ENCODE measurements at places on chromosomes 4 and X.

GRCh38 chrX:40727581-40728252, 7.6 kb downstream of the MED14 start:
- no peak for DNase-seq

- DNase-seq, result no peak
Observed at GRCh38 chrX:71292669-71293365, 8.7 kb upstream of the ITGB1BP2 start.

GRCh38 chr4:39504538-39504937, 22.7 kb downstream of the UGDH start:
- no peak for DNase-seq

GRCh38 chr4:74658116-74658515, 136.2 kb downstream of the BTC start:
- DNase-seq, result no peak

DNA sequence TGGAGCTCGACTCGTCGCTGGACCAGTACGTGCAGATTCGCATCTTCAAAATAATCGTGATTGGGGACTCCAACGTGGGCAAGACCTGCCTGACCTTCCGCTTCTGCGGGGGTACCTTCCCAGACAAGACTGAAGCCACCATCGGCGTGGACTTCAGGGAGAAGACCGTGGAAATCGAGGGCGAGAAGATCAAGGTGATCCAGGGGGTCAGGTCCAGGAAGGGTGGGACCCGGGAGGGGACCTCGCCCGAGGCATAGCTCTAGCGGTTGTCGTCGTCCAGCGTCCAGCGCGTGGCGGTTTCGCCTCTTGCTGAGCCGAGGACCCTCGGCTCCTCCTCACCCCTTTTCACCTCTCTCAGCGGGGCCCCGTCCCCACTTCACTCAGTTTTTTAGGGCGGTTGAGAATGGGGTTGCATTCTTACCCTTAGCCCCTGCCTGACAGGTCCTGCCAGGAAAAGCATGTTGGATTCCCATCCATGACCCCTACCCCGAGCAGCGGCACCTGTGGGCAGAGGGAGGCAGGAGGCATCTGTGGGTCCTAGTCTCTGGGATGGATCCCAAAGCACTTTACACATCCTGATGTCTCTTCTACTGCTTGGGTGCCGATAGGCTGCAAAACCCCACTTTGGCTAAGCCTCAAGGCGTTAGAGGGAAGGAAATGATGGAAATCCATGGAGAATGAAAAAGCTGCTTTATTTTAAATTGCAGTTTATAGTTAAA, 524 bp downstream of the RAB33A start:
- peak; percentile 14 for DNase-seq

GRCh38 chrX:10033375-10034007, 66.3 kb downstream of the CLDN34 start:
- DNase-seq, result no peak

- no peak for DNase-seq
Observed at GRCh38 chr4:52914051-52914605, 52.0 kb downstream of the RASL11B start.

- no peak for DNase-seq
Observed at GRCh38 chr4:174119051-174119450, 164.4 kb downstream of the FBXO8 start.

DNA sequence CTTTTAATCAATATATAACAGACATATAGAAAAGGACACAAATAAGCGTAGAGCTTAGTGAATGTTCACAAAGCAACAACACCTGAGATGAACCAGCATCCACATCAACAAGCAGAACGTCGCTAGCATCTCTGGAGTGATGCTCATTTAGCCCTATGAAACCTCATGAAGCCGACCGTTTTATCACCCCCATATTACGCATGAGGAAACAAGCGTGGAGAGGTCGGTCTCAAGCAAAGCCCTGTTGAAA, 524 bp upstream of the RPS3A start:
- no peak for DNase-seq

DNA sequence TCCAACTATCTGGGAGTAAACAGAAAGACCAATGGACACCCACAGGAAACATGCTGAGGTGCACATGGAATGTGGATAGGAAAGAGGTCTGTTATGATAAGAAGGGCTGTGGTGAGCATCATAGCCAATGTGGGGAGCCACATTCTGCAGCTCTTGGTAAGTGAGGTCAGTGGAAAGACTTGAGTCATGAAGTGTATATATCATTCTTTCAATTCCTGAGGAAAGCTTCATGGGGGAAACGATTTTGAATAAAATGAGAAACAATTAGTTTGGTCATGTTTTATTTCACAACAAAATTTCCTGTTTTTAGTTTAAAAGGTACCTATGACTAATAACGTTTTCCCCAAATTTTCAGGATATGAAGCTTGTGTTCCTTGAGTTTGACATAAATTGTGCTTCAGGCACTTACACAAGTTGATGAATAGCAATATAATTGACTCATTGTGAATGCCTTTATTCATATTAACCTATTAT, 41.4 kb upstream of the RASSF6 start:
- no peak for DNase-seq

- DNase-seq, result peak; percentile 60
Observed at GRCh38 chr4:42750091-42750490, 93.2 kb upstream of the ATP8A1 start.

DNA sequence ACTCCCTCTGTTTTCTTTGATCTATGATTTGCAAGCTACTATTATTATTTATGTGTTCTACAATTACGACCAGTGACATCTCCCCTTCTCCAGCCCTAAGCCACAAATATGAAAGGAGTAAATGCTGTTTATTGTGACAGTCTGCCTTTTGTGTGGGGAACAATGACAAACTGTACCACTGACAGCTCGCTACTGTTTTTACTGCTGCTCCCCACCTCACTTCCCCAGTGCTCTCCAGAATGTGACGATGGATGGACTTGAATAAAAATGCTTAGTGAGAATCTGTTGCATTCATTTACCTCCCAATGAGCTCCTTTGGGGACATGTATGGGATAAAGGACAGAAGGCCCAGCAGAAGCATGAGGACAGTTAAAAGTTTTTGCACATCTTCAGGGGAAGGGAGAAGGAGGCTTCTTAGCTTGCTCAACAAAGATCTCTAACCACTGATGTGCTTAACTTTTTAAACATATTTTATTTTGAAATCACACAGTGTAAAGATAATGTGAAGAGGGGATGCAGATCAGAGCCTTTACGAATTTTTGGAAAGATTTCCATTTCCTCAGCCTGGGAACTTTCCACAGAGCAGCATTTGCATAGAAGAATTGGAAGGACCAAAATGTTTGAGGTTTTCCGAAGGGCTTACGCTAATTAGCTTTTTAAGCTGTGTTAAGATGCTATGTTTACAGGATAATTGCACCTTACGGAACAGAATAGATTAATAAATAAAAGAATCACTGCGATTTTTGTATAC, 485.1 kb upstream of the TENM3 start:
- DNase-seq, result no peak

GRCh38 chr4:96102541-96103026, 262.7 kb downstream of the PDHA2 start:
- no peak for DNase-seq

GRCh38 chr4:166896254-166896653, 338.0 kb downstream of the SPOCK3 start:
- DNase-seq, result no peak

DNA sequence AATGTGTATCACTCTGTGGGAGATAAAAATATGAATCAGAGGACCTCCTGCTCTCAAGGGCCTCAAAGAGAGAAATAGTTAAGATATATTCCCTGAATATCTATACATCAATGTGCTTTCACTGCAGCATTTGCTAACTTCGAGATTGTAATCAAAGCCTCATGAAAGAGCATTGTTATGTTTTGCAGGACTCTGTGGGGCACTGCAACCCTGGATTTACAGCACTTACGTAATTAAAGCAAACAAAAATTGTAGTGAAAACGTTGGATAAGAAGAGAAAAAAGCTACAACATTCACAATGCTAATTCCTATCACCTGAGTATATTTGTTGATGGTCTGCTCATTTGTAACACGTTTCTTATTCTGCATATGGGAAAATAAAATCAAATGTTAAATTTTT, 48.0 kb downstream of the ETNPPL start:
- DNase-seq, result no peak

GRCh38 chrX:3711331-3711917, 2.0 kb downstream of the PRKX start:
- no peak for DNase-seq

GRCh38 chr4:153792618-153793247, 3.9 kb upstream of the SFRP2 start:
- DNase-seq, result no peak

DNA sequence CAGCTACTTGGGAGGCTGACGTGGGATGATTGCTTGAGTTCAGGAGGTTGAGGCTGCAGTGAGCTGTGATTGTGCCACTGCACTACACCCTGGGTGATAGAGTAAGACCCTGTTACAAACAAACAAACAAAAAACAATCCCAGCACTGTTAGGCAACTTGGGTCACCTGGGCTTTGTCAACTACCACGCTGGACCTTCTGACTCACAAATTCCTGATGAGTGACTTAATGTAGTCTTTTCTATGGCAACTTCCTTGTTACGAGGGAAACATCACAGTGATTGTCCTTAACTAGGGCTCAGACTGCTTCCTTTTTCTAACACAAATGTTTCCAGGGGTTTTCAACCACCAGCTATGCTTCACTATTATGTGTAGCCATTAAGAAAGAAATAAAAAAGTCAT, 128.8 kb upstream of the GPC4 start:
- DNase-seq, result no peak

- DNase-seq, result no peak
Observed at GRCh38 chr4:81482326-81482725, 10.6 kb upstream of the RASGEF1B start.

GRCh38 chr4:80197601-80198440, 518 bp downstream of the PRDM8 start:
- DNase-seq, result peak; percentile 72

GRCh38 chrX:132504417-132504816, 15.6 kb upstream of the MBNL3 start:
- no peak for DNase-seq

DNA sequence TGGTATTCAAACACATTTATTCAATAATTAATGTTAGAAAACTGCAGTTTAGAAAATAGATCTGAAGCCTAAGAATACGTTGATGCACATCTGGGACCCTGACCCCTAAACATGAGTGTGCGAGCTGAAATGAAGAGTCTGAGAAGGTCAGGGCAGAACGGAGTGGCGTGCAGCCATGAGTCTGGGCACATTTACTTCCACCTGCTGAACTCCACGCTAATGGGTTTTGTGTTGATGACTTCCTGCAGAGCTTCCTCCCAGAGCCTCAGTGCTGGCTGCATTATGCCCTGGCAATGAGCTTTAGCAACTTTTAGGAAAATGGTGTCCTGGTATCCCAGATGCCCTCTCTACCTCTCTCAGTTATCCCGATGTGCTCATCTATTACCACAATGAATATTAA, 53.1 kb downstream of the FAM114A1 start:
- no peak for DNase-seq

DNA sequence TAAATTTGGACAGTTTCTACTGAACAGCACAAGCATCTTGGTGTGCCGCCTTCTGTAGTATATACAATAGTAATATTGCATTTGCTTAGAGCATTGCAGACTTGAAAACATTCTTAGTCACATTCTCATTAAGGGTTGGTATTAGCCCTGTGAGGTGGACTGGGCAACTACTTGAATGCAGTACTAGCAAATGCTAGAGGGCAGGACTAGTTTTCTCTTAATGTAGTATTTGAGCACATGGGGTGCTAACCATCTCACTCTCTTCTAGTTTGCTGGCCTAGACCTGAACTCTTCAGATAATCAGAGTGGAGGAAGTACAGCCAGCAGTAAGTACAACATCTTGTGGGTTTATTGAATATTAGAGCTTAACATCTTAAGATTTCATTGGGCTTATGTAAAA, 3.2 kb downstream of the DDX3X start:
- no peak for DNase-seq

DNA sequence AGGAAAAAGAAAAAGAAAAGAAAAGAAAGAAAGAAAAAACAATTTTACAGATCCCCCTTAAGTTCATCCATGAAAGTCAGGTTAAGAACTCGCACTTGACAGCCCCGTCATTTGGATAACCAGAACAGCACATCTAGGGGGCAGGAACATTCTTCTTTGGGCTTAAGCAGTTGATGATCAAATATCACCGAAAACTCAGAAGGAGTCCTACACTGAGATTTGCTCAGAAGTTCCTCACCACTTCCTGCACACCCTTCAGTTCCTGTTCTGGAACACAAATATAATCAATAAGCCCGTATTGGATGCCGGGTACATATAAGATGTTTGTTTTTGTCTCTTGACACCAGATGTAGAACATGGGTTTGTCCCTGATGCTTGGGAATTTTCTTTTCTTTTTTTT, 14.7 kb downstream of the NLGN3 start:
- DNase-seq, result no peak

GRCh38 chrX:31272472-31272775, 200.6 kb upstream of the FTHL17 start:
- DNase-seq, result no peak

DNA sequence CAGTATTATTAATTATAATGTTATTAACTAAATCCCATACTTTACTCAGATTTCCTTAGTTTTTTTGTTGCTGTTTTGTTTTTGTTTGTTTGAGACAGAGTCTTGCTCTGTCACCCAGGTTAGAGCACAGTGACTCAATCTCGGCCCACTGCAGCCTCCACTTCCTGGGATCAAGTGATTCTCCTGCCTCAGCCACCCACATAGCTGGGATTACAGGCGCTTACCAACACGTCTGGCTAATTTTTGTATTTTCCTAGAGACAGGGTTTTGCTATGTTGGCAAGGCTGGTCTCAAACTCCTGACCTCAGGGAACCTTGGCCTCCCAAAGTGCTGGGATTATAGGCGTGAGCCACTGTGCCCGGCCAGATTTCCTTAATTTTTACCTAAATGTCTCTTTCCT, 72.2 kb downstream of the ANAPC4 start:
- DNase-seq, result no peak

DNA sequence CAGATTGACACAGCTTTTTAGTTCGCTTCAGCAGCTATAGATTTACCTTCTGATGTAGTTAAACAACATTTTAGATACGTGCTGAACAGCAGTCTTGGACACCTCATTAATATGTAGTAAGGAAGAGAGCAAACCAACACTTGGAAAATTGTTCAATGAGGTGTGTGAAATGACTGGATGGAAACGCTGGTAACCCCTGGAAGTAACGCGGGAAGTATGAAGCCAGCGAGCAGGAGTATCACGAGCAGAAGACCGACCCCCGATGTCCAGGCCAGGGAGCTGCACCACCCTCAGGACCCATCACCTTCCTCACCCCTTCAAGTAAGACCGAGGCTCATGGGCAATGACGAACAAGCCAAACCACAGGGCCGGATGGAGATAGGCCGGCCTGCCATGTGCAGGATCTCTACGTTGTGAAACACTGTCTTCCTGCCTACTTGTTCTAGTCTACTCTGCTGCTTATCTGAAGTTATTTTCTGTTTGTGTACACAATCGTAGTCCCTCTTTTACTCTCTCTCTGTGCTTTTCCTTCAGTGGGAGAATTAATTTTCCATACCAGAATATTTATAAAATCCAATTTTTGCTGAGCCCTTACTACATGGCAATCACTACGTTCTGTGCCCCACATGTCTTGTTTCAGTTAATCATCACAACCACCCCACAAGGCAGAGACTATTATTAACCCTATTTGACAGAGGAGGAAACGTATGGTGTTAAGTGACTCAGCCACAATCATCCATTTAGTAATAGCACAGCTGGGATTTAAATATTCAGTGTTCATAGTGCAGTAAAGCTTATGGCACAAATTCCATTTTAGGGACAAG, 221.7 kb downstream of the APBB2 start:
- DNase-seq, result no peak

Data from NCI-H82 (cell line).